ENCODE measurements at places on chromosomes 6 and 20. TPM values are rescaled to one million over a fixed set of nuclear protein-coding genes. Genes with fewer than 3 reads are reported as not detected.

NAPB gene
- total RNA-seq = 9.7 TPM

UST gene
- 9.0 TPM for total RNA-seq

HAO1 gene
- total RNA-seq = not detected

RCAN2 gene
- total RNA-seq = 0.36 TPM

RAB44 gene
- not detected for total RNA-seq

MSH5 gene
- 60.3 TPM for total RNA-seq

NINL gene
- total RNA-seq = 1.5 TPM

MCHR2 gene
- total RNA-seq = not detected
